ENCODE measurements at places on chromosomes 16 and 17.

DNA sequence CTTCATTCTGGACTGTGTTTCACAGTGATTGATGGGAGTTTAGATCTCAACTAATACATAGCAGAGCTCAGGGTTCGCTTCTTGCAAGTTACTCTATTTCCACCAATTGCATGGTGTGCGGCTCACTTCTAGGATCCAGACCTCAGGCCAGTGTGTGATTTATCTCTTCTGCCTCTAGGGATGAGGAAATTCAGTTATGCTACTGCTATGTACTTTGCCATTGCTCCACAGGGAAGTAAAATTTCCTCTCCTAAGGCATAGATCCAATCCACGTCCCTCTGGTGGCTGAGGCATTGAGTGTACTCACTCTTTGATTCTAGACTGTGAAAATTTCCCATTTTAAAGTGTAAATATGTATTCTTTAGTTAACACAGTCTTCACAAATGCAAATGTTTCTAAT is 214.1 kb downstream of the HS3ST3B1 start:
- DNase-seq, result no peak

DNA sequence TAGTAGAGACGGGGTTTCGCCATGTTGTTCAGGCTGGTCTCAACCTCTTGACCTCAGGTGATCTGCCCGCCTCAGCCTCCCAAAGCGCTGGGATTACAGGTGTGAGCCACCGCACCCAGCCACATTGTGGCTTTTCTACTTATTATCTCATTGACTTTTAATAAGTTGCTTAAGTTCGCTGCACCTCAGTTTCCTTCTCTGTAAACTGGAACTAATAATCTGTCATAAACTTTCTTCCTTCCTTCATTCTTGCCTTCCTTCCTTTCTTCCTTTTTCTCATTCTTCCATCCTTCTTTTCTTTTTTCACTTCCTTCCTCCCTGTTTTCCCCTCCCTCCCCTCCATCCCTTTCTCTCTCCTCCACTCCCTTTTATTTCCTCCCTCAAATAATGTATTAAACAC is 192.2 kb downstream of the MAF start:
- no peak for DNase-seq

GRCh38 chr17:76472258-76472645 is 4.8 kb downstream of the AANAT start:
- no peak for DNase-seq

DNA sequence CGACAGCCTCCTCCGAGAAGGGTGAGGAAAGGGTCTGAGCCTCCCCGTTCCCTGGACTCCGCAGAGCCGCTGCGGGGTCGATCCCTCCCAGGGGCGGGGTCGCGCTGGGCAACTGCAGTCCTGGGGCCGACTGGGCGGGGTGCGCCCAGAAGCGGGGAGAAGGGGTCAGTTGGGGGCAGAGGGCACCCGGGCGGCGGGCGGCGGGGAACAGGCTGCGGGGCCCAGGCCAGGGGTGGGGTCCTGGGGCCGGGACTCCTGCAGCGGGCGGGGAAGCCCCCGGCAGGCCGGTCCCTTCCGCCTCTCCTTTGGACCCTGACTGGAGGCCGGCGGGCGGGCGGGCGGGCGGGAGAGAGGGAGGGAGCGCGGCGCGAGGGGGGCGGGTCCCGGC is 352 bp downstream of the GGNBP2 start:
- DNase-seq, result no peak

- DNase-seq, result no peak
These were observed 45.8 kb downstream of the SYT17 start for GRCh38 chr16:19213885-19214284.

GRCh38 chr16:81522108-81522701 is 77.6 kb downstream of the CMIP start:
- no peak for DNase-seq

GRCh38 chr16:57648581-57649442 is 19.3 kb upstream of the ADGRG3 start:
- peak; percentile 82 for DNase-seq

- no peak for DNase-seq
These were observed 13.1 kb upstream of the MRPS23 start for GRCh38 chr17:57862694-57863667.

GRCh38 chr17:30292286-30292858 is 628 bp upstream of the BLMH start:
- no peak for DNase-seq

- no peak for DNase-seq
These were observed 173.9 kb downstream of the LAT start for GRCh38 chr16:29158785-29159184.

GRCh38 chr17:29050176-29050575 is 7.2 kb downstream of the PIPOX start:
- DNase-seq, result peak; percentile 62

GRCh38 chr16:89971495-89972243 is 23.1 kb downstream of the DEF8 start:
- no peak for DNase-seq

- no peak for DNase-seq
These were observed 203.0 kb downstream of the UTP18 start for GRCh38 chr17:51463353-51463752.

- no peak for DNase-seq
These were observed 28.8 kb downstream of the CCL4 start for GRCh38 chr17:36132421-36132831.

DNA sequence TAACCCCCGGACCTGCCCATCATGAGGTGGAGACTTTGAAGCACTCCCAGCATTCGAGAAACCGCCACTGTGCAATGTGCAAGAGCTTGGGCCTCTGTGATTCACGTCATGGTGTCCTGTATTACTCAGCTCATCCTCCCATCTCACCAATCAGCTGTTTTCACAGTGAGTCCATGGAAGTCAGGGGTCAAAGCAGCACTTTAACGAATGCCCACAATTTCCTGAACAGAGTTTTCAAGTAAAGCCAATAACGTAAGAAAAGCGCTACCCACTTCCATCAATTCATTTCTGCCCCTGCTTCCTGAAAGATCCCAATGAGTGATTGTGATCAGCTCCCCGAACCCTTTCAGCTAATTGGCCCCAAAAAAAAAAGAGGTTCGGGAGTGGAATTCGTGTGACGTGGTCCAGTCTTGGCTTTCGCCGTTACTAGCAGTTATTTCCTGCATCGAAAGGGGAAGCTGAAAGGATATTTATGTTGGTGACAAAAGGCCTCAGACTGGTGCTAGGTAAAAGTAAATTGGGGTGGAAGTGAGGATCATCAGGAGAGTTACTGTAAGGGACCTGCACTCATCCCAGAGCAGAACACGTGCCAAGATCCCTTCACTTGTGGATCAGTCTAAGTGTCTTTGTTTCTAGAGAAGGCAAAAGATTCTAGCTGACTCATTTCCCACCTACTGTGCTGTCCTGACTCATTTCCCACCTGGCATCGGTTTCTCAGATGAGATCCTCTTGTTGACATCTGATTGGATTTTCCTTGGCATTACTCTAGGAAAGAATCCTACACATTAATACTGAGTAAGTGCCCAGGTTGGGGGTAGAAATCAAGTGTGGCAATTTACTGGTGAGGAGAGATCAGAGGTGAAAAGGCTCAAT is 136.7 kb upstream of the NUDT7 start:
- DNase-seq, result peak; percentile 91

- peak; percentile 47 for DNase-seq
These were observed 392.9 kb upstream of the EEF2KMT start for GRCh38 chr16:5490499-5490898.

GRCh38 chr17:17098551-17099179 is 56.4 kb downstream of the MPRIP start:
- DNase-seq, result no peak

DNA sequence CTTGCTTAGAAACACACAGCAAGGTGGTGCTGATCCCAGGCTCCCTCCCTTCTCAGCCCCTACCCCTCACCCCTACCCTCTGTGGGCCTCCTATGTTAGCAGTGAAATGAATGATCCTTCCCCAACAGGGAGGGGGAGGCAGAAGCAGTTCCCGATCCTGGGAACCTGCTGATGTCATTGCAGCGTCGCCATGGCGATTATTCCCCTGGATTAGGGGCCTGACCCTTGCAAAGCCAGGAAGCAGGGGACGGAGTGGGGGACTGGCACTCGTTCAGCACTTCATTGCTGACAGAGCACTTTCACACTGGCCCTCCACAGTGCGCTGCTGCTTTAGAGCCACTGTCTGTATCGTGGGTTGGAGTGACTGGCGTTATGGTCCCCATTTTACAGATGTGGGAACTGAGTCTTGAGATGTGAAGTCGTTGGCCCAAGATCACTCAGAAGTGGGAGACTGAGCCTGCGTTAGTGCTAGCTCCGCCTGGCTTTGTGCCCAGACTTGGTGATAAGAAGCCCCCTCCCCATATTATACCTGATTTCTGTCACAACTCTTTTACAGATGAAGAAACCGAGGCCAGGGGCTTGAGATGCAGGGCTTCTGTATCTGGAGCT is 26.6 kb downstream of the LASP1 start:
- no peak for DNase-seq

DNA sequence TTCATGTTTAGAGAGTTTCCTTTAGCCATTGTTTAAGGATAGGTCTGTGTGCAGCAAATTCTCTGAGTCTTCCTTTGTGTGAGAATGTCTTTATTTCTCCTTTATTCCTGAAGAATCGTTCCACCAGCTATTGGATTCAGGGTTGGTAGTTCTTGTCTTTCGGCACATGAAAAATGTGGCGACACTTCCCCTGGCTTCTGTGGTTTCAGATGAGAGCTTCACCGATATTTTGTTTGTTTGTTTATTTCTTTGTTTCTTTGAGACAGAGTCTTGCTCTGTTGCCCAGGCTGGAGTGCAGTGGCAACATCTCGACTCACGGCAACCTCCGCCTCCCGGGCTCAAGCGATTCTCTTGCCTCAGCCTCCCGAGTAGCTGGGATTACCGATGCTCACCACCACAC is 18.6 kb downstream of the MPO start:
- no peak for DNase-seq

DNA sequence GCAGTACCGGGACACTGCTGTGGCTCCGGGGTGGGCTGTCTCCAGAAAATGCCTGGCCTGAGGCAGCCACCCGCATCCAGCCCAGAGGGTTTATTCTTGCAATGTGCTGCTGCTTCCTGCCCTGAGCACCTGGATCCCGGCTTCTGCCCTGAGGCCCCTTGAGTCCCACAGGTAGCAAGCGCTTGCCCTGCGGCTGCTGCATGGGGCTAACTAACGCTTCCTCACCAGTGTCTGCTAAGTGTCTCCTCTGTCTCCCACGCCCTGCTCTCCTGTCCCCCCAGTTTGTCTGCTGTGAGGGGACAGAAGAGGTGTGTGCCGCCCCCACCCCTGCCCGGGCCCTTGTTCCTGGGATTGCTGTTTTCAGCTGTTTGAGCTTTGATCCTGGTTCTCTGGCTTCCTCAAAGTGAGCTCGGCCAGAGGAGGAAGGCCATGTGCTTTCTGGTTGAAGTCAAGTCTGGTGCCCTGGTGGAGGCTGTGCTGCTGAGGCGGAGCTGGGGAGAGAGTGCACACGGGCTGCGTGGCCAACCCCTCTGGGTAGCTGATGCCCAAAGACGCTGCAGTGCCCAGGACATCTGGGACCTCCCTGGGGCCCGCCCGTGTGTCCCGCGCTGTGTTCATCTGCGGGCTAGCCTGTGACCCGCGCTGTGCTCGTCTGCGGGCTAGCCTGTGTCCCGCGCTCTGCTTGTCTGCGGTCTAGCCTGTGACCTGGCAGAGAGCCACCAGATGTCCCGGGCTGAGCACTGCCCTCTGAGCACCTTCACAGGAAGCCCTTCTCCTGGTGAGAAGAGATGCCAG is 12.9 kb downstream of the STH start:
- no peak for DNase-seq

GRCh38 chr16:969508-970385 is 1.0 kb downstream of the LMF1 start:
- peak; percentile 23 for DNase-seq

GRCh38 chr17:37695726-37696125 is 49.1 kb downstream of the HNF1B start:
- no peak for DNase-seq

GRCh38 chr16:874366-875181 is 74.0 kb upstream of the GNG13 start:
- no peak for DNase-seq

DNA sequence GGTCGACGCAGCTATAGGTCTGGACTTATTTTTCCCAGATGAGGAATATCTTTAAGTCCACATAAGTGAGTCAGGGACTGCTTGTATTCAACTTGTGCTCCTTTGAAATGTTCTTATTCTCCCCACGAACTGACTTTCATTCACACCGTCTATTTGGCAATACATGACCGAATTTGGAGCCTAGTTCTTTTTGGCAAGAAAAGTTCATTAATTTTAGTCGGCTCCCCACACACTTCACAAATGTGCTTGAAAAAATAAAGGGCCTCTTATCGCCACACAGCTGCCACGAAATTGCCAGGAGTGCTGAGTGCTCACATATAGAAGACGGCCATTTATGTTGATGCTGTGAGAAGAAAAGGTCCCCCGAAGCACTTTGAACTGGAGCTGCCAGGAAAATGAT is 152.6 kb downstream of the PRKCA start:
- DNase-seq, result no peak

DNA sequence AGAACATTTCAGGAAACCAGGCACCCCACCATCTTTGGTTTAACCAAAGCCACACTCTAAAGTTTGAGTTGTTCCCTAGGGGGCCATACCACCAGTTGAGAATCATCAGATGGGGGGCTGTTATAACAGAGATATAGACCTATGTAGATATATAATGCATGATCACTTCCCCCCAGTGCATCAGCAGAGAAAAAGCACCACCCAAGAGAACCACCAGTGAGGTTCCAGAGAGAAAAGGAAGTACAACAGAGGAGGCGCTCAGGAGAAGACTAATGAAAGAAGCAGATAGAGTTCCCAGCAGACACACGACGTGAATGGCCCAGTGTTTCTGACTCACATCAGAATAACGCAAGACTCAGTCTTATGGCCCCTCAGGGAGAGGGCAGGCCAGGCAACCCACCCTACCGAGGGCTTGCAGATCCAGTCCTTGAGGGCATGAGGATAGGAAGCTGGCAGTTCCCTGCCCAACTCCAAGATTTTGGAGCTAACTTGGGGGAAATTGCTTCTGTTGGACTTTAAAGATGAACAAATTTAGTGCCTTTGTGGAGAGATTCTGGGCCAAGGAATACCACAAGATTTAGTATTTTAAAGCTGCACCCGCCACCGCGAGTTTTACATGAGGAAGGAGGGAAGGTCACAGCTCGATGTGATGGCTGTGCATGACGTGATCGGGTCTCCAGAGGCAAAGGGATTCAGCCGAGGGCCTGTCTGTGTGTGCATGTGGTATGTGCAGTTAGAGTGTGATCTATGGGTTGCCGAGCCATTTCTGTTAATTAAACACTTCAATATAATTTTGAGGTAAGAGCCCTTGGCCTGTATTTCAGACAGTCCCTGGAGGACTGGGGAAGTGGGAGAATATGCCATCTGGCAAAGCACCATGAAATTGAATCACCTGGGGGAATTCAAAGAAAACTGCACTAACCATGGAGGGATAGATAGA is 53.1 kb downstream of the AIPL1 start:
- DNase-seq, result no peak

DNA sequence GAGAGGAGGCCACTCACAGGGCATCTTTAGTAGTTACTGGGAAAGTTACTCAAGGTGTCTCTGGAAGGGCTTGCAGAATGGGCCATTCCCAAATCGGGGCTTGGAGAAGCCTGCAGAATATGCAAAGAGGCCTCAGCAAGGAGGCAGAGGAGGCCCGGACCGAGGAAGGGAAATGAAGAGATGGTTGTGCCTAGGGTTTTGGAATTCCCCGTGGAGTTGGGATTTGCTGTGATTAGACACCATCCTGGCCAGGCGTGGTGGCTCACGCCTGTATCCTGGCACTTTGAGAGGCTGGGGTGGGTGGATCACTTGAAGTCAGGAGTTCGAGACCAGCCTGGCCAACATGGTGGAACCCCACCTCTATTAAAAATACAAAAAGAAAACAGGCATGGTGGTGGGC is 193.0 kb downstream of the IRF8 start:
- no peak for DNase-seq

GRCh38 chr17:8059131-8059530 is 20.3 kb downstream of the ALOX15B start:
- DNase-seq, result no peak

Measured in kidney tubule cell (primary cell).